ENCODE measurements at places on chromosomes 3 and 15.

DNA sequence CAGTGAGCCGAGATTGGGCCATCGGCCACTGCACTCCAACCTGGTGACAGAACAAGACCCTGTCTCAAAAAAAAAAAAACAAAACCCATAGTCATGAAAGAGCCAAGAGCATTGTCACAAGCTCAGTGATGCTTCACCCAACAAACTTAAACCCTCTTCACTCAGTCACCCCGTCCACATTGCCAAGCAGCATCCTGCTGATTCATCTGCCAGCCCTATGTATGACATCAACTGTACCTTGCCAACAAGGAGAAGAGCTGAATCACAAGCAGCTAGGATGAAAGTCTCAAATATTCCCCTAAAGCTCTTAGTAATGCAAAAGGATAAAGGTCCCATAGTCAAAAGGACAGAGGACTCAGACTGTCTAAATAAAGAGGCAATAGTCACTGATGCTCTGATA lies 90.0 kb downstream of the ANO10 start:
- peak; percentile 22 for DNase-seq

GRCh38 chr3:98613616-98614015 lies 20.2 kb upstream of the CPOX start:
- no peak for DNase-seq

- no peak for DNase-seq
Measured at GRCh38 chr15:60949039-60949977, 279.8 kb downstream of the RORA start.

- no peak for DNase-seq
Measured at GRCh38 chr15:99712415-99712814, 20.8 kb downstream of the LYSMD4 start.

DNA sequence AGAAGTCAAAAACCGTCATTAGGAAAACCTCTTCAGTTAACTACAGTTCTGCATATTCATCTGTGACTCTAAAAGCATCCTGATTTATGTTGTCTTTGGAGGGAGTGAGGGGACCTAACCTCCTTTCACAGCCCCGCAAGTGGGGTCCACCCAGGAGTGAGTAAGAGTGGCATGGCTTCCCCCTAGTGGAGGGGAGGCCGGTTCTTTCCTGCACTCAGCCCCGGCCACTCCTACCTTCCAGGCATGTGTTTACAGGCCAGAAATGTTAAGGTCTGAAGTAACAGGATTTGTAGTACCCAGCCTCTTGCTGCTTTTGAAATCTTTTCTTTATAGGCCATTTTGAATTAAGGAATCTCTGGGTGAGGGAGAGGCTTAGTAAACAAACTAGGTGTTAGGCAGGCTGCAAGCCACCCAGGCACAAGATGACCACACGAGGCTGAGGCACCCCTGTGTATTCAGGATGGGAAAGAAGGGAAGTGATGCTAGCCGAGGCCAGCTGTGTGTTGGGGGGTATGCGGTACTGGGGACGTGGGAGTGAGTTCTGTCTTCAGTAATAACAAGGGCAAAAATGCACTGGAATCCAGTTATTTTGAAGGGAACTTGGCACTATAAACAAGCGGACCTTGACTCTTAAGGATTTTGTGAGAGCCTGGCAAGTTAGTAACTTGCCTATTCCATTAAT lies 50.5 kb downstream of the CTDSPL start:
- DNase-seq, result no peak

GRCh38 chr3:90092994-90093393 lies 985.6 kb downstream of the EPHA3 start:
- DNase-seq, result no peak

DNA sequence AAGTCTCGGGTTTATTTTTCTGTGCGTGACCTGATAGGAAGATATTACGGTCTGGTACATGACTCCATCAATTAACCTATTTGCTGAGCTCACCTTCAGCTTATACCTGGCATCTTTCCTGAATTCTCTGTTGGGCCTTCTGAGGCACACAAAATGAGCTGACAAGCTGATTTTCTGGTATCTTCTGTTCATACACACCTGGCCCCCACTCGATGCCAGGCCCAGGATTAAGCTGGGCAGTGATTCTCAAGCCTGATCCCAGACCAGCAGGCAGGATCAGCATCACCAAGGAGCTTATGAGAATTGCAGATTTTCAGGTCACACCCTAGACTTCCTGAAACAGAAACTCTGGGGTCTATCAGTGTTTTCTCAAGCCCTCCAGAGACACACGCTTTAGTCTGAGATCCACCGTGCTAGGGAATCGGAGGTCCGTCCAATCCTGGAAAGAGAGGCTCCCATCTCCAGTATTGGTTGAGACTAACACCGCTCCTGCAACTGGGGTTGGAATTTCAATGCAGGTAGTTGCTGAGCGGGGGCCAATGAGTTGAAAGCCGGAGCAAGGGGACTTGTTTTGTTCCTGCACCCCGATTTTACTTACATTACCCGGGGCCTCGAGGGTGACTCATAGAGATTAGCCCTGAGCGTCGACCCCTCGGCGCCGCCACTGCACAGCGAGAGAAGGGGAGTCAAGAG lies 636 bp upstream of the EIF1B start:
- DNase-seq, result no peak

GRCh38 chr3:45551214-45552010 lies 43.1 kb upstream of the LIMD1 start:
- DNase-seq, result no peak

DNA sequence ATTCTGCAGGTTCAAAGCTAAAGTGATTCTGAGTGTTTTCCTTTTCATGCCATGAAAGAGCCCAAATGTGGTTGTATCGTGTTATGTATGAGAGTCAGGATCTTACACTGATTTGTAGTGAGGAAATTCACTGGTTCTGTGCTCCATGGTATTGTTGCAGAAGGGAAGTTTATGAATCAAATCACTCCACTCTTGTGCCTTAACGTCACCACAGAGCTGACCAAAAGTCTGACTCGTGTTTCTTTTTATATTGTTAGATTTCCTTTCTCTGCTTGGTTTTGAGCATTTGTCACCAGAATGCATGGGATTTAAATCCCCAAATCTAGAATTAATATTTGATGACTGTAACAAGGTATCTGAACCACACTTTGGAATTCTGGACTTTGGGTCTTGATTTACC lies 29.1 kb upstream of the SLC30A4 start:
- no peak for DNase-seq

GRCh38 chr3:194675081-194675640 lies 3.2 kb upstream of the LSG1 start:
- DNase-seq, result no peak

GRCh38 chr3:158105119-158105709 lies 1.0 kb downstream of the SHOX2 start:
- no peak for DNase-seq

- DNase-seq, result no peak
Measured at GRCh38 chr3:143447491-143447890, 327.9 kb downstream of the CHST2 start.

DNA sequence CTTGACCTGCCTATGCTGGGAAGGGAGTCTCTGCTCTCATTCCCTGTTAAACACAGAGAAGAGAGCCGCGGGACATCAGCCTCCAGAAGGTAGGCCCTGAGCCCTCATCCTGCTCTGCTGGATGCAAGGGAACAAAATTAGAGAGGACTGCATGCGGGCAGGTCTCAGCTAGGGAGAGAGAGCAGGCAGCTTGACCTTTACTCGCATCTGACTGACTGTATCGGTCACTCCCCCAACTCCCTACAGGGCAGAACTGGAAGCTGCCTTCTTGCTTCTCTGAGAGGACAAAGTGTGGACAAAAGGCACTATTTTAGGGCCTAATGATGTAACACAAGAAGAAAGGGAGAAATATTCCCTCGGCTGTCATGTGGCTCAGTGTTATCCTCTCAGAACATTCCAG lies 38.7 kb upstream of the ATOSA start:
- no peak for DNase-seq

DNA sequence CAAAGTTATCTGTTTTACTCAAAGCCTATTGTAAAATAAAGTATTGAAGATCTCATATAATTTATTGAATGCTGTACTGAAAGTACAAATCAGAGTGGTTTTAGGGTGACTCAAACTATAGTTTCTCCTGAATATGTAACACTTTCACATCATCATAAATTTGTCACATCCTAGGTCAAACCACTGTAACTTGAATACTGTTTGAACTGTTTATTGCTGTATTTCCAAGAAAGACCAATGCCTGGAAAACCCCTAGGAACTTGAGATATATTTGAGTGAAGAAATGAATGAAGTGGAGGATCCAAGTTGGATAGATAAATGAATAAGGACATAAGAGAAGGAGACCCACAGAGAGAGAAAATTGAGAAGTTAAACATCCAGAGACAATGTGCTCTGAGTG lies 348.2 kb downstream of the GRM7 start:
- DNase-seq, result no peak

DNA sequence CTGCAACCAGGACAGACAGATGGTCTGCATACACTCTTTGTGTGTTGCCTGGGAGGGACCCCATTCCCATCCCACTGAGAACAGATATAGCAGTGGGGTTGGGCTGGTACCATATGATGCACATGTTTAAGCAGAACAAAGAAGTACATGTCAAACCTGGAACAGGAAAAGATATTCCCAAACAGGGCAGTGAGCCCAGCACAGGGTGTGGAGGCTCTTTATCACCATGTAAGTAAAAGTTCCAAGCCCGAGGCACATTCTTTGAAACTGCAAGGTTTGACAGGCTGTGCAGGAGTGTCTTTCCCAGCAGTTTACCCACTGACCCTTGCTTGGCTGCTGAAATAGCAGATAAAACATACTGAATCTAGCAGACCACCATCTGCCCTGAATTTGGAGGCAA lies 5.3 kb upstream of the ZNF445 start:
- DNase-seq, result no peak

DNA sequence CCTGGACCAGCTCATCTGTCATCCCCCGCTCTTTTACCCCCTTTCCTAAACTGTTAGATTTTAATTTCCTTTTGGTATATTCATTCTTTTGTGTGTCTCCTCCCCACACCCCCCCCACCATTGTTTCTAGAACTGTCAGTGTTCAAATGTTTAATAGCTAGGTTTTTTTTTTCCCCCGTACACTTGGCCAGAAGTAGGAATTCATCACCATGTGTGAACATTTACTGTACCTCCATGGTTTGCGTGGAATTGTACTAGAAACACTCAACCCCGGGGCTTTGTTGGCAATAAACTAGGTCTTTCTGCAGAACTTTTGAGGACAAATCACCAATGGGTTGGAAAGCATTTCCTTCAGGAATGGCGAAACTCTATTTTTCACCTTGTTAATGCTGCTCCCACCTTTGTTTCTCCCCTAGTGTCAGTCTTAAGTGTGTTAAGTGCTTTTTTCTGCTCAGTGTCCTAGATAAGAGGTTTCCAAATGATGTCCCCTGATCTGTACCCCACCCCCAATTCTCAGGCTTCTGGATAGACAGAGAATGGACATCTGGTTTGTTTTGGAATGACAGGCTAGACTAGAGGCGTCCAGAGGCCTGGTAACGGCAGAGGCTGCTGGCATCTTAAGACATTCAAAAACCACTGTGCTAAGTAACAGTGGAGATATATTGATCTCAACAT lies 76.8 kb downstream of the SMAD3 start:
- DNase-seq, result no peak

DNA sequence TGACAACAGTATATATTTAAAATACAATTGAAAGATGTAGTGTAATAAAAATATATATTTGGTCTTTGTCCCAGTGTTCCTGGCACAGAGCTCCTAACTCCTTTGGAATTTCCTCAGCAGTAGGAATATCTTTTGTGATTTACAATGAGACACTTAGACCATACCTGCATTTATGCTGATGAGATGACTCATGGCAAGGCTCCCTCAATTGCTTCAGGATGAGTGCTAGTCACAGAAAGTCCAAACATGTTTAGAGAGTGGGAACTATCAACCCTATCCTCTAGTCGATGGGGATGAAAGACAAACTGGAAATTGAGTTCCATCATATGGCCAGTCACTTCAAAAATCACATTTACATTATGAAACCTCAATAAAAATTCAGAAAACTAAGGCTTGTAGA lies 588.3 kb upstream of the LMCD1 start:
- DNase-seq, result no peak

GRCh38 chr3:89504432-89504831 lies 397.0 kb downstream of the EPHA3 start:
- DNase-seq, result no peak

DNA sequence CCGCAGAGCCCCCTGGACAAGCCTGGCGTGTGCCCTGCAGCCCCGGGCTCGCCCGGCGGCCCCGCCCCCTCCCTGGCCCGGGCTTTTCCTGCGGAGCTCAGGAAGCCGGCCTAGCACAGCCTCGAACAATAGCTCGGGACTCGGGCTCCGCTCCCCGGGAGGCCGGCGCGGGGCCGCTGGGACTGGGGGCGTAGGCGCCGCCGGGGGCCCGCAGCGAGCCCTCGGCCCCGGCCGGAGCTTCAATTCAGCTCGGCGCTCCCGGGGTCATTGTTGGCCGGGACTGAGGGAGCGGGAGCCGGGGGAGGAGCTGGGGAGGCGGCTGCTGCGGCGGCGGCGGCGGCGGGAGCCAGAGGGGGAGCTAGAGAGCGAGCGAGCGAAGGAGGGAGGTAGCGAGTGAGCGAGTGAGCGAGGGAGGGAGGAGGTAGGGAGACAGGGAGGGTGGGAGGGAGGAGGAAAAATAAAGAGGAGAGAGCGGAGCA lies 41.0 kb upstream of the ROPN1 start:
- DNase-seq, result no peak

GRCh38 chr3:9067352-9067975 lies 104.2 kb upstream of the RAD18 start:
- peak; percentile 45 for DNase-seq

- DNase-seq, result no peak
Measured at GRCh38 chr3:134630506-134630905, 20.3 kb downstream of the KY start.

GRCh38 chr3:140131895-140132294 lies 196.9 kb downstream of the CLSTN2 start:
- DNase-seq, result no peak

DNA sequence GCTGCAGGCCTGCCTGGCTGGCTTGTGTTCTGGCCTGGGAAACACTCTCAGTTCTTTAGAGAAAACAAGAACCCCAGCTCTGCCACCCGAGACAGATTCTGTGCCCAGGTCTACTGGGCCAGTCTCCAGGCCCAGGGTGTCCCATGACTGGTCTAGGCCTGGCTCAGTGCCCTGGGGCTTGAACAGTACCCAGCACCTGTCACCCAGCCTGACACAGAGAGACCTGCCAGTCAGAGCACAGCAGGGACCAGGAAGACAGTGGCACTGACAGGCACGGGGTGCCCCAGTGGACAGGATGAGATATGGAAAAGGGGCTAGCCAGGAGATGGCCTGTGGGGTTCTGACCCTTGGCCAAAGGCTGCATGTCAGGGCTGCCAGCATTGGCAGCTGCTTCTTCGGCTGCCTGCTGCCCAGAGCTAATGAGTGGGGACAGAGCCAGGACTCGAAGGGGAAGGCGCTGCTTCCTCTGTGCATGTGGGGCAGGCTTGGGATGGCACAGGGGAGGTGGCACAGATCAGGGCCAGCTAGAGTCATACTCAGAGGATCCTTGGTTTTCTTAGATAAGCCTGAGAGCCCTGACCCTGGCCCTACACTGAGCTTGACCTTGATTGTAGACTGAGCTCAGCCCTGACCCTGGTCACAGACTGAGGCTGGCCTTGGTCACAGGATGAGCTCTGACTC lies 15.1 kb downstream of the CCDC33 start:
- DNase-seq, result no peak

DNA sequence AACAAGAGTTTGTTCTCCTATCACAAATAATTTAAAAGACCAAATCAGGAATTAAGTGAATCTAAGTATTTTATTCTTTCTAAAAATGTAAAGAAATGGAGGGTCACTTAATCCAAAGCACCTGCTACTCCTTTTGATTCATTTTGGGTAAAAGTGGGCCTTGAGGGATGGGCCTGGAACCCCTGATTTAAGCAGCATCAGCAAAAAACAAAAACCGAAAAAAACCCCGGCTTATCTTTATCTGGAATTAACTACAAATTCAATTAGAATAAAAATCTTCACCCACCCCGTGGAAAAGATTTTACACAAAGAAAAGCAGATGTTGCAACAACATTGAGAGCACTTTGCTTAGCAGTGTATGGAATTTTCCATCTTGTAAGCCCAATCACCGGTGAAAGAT lies 1018.2 kb downstream of the MCTP2 start:
- DNase-seq, result no peak

Data from Panc1 (cell line).